Epithelial cell of proximal tubule (primary cell): ENCODE measurements at places on chromosomes 6 and 20. TPM values are rescaled to one million over a fixed set of nuclear protein-coding genes. Genes with fewer than 3 reads are reported as not detected.

The ERVFRD-1 gene
- not detected in 2 replicates for total RNA-seq

The C6orf58 gene
- total RNA-seq: not detected in 2 replicates

The CHRNA4 gene
- not detected in 2 replicates for total RNA-seq

The PDYN gene
- total RNA-seq: not detected in 2 replicates

The BEND6 gene
- 2.6 and 6.1 TPM in 2 replicates for total RNA-seq

The ASXL1 gene
- 20.7 and 34.2 TPM in 2 replicates for total RNA-seq

The ZBP1 gene
- total RNA-seq: not detected in 2 replicates

The LPA gene
- total RNA-seq: not detected in 2 replicates

The ADGRG6 gene
- 35.3 and 45.4 TPM in 2 replicates for total RNA-seq

The CDH26 gene
- 0.29 TPM in 1 of 2 replicates, not detected in the other for total RNA-seq

The TMC2 gene
- total RNA-seq: not detected in 2 replicates
